ENCODE measurements at places on chromosomes 2 and 18.

- no peak for DNase-seq
Measured at GRCh38 chr2:226995625-226996041, 159.8 kb downstream of the RHBDD1 start.

GRCh38 chr2:226405465-226405864 is 394.2 kb downstream of the IRS1 start:
- DNase-seq, result no peak

DNA sequence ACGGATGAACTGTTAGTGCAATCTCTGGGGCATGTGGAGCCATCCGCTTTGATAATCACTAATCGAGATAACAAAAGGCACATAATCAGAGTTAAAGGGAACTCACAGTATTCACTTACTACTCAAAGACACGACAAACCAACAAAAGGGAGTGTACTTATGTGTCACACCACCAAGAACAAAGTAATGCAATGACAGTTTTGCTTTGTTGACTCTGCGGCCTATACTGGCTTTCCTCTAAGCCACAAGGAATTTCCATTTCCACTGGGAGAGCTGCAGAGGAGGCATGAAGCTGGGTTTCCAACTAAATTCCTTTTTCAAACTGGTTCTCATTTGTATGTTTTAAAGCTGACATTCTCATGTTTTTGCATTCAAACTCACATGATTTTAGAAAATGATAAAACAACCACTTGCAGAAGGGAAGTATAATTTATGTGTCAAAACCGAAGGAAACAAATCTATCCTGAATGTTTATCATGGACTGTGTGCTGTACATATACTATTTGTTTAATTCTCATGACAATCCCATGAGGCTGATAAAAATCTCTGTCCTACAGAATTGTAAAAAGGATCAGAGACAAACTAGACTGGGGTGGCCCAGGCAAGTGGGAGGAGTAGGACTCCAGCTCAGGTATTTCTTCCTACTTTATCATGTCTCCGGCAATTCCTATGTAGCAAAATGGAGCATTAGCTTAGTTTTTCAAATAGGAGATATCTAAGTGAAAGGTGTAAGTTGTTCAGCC is 149.6 kb upstream of the SMAD7 start:
- no peak for DNase-seq

GRCh38 chr2:197426723-197427603 is 7.9 kb downstream of the SF3B1 start:
- no peak for DNase-seq

- no peak for DNase-seq
Measured at GRCh38 chr18:3722649-3723433, 272.9 kb downstream of the TGIF1 start.

DNA sequence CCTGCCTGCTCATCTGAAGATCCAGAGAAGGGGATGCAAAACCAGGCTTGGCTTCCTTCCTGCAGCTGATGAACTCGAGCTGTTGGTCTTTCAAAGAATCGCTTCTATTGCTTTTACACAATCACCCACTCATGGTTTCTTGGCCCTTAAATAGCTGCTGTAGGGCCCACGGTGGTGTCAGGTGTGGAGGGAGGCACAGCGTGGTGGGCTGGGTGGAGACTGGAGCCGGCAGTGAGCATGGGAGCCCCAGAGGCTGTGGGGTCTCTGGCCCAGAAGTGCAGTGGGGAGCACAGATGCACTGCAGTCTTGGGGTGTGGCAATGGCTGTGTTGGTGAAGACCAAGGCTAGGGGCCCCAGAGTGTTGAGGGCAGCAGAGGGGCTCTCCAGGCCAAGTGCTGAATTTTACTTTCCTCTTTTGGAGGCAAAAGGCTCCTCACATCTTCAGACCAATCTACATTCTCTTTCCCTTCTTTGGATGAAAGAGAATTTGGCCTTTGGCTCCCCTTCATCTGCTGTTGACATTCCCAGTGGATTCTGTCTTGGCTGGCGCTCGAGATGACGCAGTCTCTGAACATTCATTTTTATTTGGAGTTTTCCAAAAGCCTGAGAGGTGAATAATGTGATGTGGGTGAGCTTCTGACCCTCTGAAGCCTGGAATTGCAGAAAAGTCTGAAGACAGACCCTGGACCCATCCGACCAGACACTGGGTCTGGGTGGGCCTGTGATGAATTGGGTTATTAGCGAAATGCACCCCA is 70.1 kb upstream of the ASB18 start:
- no peak for DNase-seq

DNA sequence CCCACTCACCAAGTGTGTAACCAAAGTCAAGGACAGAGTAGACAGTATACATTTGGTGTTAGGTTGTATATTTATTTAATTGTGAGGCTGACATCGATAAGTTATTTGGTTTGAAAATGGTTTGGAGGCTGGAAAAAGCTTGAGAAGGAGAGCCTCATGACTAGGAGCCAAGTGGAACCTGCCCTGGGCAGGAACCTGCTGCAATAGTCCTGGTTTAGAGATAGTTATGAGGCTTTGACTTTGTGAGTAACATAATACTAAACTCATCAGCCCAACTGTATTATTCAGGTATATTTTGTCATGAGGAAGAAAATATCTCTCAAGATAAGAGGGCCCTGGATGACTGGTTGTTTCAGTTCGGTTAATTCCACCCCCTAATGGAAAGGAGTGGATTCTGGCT is 234.3 kb upstream of the CYRIA start:
- no peak for DNase-seq

DNA sequence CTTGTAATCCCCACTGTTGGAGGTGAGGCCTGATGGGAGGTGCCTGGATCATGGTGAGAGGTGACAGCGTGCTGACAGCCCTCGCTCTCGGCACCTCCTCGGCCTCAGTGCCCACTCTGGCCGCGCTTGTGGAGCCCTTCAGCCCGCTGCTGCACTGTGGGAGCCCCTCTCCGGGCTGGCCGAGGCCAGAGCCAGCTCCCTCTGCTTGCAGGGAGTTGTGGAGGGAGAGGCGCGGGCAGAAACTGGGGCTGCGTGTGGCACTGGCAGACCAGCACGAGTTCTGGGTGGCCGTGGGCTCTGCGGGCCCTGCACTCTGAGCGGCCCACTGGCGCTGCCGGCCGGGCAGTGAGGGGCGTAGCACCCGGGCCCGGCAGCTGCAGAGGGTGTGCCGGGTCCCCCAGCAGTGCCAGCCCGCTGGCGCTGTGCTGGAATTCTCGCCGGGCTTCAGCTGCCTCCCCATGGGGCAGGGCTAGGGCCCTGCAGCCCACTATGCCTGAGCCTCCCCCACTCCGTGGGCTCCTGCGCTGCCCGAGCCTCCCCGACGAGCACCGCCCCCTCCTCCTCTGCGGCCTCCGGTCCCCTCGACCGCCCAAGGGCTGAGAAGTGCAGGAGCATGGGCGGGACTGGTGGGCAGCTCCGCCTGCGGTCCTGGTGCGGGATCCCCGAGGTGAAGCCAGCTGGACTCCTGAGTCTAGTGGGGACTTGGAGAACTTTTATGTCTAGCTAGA is 197.1 kb downstream of the SPP2 start:
- no peak for DNase-seq

- no peak for DNase-seq
Measured at GRCh38 chr2:33485051-33485450, 8.6 kb downstream of the RASGRP3 start.

- DNase-seq, result no peak
Measured at GRCh38 chr2:73225513-73226360, 7.3 kb downstream of the PRADC1 start.

GRCh38 chr18:62131301-62131909 is 55.5 kb downstream of the PIGN start:
- no peak for DNase-seq

- no peak for DNase-seq
Measured at GRCh38 chr2:136189221-136189782, 71.4 kb upstream of the CXCR4 start.

GRCh38 chr2:105557021-105557920 is 158.4 kb upstream of the FHL2 start:
- no peak for DNase-seq

- DNase-seq, result no peak
Measured at GRCh38 chr2:66137606-66138130, 297.3 kb upstream of the MEIS1 start.

All from SIG-M5 (cell line).